ENCODE measurements at places on chromosomes 16 and 17.

DNA sequence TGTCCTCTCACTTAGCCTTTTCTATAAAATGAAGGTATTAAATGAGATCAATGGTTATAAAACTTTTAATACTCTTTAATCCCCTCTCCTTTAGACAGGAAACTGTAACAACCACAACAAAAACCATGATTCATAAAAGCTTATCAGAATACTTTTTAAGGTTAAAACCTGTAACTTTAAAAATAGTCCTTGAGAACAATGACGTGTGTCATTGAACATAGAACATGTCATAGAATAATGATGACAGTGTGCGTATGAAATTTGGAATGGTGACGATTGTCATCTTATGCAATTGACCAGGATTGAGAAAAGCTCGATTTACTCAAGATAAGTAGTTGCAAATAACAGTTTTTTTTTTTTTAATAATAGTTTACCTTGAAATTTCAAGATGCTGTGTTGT lies 94.1 kb downstream of the PLCG2 start:
- no peak for DNase-seq

DNA sequence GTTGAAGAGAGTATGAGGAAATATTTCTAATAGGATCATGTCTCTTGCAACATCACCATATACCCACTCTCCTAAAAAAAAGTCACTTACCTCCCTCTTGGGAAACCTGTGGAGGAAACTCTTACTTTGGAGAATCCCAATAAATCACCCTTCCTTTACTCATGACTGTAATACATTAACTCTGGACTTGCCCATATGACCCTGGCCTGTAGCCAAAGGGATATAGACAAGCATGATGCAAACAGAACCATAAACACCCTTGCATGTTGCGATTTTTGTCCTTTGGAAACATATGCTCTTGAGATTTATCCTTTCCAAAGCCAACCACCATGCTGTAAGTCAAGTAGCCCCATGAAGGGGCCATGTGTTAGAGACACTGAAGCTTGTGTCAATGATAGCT lies 19.5 kb downstream of the CDH11 start:
- peak; percentile 30 for DNase-seq

DNA sequence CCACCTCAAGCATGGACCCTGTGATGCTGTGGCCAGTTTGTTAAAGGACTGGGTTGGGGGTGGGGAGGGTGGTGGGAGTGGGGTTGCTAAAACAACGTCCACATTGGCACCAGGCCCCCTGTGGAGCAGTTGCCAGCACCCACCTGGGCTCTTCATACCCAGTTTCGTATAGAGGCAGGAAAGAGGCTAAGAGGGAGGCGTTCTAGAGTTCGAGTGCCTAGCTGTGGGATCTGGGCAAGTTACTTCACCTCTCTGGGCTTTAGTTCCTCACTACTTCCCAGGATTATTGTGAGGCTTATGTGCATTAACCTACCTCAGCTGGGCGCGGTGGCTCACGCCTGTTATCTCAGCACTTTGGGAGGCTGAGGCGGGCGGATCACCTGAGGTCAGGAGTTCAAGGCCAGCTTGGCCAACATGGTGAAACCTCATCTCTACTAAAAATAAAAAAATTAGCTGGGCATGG lies 1.4 kb downstream of the MFAP4 start:
- DNase-seq = no peak

DNA sequence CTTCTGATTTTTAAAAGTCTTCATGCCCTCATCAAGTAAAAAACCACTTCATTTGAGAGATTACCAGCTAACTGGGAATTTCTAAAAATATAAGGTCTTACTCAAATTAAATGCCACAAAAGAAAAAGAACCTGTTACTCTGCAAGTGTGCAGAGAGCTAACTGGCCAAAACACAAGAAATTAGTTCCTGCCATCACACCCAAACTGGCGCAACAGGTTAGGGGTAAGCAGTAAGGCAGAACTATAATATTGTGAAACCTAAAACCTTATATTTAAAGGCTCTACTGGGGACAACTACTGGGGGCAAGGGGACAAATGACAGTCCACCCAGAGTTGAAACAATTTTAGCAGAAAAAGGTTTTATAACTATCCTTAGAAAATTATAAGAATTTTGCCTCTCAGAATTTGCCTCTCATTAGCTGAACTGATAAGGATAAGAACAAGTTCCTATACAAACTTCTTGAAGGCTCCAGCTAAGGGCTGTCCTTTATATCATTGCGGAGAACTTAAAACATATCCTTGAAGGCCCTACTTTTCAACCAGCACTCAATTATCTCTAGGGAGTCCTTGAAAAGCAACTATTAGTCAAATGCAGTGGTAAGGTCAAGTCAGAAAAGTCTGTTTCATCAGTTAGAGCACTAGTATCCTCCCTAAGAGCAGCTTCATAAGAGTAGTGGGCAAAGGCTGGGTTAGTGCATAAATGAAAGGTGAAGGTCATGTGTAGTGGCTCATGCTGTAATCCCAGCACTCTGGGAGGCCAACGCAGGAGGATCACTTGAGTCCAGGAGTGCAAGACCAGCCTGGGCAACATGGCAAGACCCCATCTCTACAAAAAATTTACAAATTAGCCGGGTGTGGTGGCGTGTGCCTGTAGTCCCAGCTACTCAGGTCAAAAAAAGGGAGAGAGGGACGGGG lies 31.5 kb downstream of the SMURF2 start:
- no peak for DNase-seq

- DNase-seq = no peak
Observed at GRCh38 chr17:72489272-72489641, 368.4 kb downstream of the SOX9 start.

- no peak for DNase-seq
Observed at GRCh38 chr16:57026778-57027062, 37.4 kb downstream of the NLRC5 start.

Data from amniotic epithelial cell (primary cell).